CD8-positive, alpha-beta memory T cell (primary cell): ENCODE measurements at places on chromosomes 2 and 18.

DNA sequence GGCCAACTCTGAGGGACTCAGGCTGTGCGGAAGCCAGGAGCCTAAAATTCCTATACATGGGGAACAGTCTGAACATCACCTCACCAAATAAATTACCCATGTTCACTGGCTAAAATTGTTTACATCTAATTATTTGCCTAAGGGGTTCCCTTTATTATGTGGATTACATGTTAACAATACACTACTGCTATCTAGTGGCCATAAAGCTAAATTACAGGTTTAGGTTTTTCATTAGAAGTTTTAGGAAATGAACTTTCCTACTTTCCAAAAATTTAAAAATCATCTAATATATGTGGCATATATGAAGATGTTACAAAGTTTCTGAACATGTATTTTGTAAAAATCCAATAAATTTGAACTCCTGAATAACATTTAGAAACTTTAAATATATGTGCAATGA, 40.3 kb downstream of the PLA2R1 start:
- no peak for DNase-seq

- DNase-seq = no peak
These were observed 291.2 kb downstream of the ALPK2 start for GRCh38 chr18:58337686-58338085.

GRCh38 chr2:29106980-29107388, 8.2 kb upstream of the CLIP4 start:
- DNase-seq = no peak

GRCh38 chr2:79799729-79800128, 286.9 kb downstream of the CTNNA2 start:
- no peak for DNase-seq

DNA sequence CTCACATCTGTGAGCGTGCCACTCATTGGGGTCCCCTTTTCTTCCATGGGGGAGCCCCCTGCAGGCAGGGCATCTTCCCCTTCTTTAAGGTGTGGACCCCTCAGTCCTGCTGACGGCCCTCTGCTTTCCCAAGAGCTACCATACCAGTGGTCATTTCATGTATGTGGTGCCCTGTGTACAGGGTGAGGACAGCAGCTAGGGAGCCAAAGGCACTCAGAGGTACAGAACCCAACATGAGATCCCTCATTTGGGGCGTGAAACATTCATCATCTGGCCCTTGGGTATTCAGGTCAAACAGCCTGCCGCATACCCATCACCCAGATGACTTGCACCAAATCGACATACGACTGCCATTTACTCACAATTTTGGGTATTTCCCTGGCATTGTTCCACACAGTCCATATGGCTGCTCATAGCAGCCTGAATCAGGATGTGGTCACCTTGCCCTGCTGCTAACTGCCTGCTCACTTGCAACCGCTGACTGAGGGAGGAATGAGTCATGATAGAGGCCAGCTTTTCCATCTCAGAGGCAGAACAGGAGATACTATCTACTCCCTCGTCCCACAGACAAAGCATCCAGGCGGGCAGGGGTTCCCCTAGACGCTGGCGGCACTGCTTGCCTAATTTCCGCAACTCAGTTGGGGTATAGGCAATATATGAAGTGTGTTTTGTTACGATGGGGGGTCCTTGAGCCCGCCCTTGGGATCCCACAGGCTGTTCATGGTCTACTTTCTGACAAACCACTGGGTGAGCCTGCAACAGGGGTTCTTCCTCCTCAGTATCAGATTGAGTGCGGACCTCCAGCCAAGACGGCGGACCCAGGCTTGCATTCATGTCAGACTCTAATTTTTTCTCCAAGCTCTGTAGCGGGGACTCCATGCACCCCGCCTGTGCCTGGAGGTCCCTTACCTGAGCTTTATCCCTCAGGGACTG, 228.6 kb downstream of the SATB2 start:
- no peak for DNase-seq

GRCh38 chr2:148926981-148927401, 52.0 kb downstream of the KIF5C start:
- peak; percentile 30 for DNase-seq

DNA sequence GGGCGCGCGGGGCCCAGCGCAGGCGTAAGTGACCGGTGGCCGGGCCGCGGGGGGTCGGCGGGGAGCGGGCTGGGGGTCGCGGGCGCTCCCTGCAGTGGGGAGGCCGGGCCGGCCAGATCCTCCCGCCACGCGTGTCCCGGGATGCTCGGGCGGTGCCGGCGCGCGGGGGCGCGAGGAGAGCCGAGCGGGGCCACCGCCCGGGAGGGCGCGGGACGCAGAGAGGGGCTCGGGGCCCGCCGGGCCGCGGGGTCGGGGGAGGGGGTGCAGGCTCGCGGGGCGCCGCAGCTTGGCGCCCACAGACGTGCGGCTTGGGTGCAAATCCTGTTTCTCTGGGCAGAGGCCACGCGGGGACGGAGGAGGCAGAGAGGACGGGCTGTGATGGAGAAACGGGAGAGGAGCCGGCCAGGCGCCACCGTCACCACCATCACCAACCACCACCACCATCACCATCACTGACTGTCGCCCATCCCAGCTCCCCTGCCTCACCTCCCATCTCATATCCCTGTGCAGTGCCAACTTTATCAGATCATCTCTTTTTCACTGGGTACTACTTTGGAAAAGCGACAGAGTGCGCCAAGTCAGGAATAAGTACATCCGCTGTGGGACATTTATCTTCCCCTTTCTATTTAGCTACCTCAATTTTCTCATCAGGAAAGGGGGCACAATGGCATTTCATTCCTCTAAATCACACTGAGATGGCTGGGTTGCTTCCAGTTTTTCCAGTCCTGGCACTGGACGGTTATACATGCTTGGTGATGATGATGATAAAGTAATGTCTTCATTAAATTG, 97.2 kb upstream of the GPR45 start:
- DNase-seq = no peak

GRCh38 chr2:181891966-181892798, 652 bp downstream of the ITPRID2 start:
- DNase-seq = peak; percentile 71

DNA sequence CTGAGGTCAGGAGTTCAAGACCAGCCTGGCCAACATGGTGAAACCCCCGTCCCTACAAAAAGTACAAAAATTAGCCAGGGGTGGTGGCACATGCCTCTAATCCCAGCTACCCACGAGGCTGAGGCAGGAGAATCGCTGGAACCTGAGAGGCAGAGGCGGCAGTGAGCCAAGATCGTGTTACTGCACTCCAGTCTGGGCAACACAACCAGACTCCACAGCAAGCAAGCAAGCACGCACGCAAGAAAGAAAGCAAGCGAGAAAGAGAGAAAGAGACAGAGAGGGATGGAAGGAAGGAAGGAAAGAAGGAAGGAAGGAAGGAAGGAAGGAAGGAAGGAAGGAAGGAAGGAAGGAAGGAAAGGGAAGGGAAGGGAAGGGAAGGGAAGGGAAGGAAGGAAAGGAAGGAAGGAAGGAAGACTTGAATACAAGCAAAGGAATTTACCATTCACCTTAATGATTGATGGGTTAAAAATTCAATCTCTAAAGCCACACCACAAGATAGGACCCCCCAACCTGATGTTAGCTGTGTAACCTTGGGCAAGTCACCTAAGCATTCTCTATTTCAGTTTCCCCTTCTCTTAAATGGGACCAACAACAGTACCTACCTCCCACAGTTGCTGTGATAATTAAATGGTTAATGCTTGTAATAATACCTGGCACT, 181.7 kb downstream of the ATAD2B start:
- DNase-seq = no peak

GRCh38 chr2:228056293-228057097, 125.0 kb downstream of the SPHKAP start:
- DNase-seq = no peak

DNA sequence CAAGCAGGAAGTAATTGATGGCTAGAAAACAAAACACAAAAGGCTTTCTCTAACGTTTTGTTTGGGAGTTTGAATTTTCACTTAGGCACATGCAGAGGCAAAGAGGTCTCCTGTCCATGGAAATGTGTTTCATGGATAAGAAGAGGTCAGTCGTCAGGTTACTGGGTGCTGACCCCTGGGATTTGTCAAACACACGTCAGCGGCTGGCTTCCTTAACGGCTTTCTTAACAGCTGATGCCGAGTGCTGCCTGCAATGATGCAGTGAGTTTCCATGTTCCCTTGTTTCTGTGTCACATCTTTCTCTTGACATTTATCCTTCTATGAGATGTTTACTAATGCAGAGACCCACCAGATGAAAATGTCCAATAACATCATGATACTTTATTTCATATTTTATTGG, 31.7 kb downstream of the GPR39 start:
- no peak for DNase-seq

DNA sequence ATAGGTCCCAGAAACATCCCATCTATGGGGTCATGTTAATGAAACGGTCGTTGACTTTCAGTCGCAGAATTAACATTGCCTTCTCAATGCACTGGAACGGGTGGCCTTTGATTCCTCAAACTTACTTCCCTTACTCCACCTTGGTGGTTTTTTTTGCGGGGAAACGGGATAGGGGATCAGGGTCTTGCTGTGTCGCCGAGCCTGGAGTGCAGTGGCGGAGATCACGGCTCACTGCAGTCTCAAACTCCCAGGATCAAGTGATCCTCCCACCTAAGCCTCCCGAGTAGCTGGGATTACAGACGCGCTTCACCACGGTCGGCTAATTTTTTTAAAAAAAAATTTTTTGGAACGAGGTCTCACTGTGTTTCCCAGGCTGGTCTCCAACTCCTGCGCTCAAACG, 754 bp downstream of the ATG16L1 start:
- DNase-seq = no peak

- DNase-seq = no peak
These were observed 135.3 kb downstream of the PTGR3 start for GRCh38 chr18:75073654-75074053.

DNA sequence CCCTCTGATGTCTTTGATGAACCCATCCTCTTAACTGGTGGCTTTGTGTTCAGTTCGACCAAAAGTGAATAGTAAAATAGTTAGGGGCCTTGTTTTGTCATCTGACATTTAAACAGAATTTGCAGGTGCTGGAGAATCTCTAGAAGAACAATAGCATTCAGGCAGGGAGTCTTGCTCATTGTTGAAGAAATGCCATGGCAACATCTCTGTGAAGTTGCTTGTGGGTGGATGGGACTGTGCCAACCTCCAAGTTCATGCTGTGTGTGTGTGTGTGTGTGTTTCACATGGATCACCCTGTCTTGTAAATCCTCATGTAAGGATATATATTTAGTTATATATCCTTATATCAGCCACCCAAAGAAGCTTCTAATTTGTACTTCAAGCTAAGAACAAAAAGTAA, 66.7 kb downstream of the SKA1 start:
- no peak for DNase-seq

GRCh38 chr2:83069724-83070123, 1389.4 kb downstream of the SUCLG1 start:
- DNase-seq = no peak

DNA sequence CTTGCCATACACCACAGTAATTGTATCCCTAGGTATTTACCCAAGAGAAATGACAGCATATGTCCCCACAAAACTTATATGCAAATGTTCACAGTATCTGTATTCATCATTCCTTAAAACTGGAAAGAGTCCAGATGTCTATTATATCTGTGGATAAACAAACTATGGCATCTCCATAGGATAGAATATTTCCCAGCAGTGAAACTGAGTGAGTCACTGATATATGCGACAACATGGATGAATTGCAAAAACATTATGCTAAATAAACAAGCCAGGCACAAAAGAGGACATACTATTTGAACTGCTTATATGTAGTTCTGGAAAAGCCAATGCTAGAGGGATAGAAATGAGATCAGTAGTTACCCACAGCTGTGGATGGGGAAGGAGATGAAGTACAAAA, 359.4 kb upstream of the DSEL start:
- no peak for DNase-seq

- no peak for DNase-seq
These were observed 208.8 kb downstream of the CDH2 start for GRCh38 chr18:27967913-27968824.

- no peak for DNase-seq
These were observed 187.1 kb upstream of the PIK3C3 start for GRCh38 chr18:41767960-41768359.

DNA sequence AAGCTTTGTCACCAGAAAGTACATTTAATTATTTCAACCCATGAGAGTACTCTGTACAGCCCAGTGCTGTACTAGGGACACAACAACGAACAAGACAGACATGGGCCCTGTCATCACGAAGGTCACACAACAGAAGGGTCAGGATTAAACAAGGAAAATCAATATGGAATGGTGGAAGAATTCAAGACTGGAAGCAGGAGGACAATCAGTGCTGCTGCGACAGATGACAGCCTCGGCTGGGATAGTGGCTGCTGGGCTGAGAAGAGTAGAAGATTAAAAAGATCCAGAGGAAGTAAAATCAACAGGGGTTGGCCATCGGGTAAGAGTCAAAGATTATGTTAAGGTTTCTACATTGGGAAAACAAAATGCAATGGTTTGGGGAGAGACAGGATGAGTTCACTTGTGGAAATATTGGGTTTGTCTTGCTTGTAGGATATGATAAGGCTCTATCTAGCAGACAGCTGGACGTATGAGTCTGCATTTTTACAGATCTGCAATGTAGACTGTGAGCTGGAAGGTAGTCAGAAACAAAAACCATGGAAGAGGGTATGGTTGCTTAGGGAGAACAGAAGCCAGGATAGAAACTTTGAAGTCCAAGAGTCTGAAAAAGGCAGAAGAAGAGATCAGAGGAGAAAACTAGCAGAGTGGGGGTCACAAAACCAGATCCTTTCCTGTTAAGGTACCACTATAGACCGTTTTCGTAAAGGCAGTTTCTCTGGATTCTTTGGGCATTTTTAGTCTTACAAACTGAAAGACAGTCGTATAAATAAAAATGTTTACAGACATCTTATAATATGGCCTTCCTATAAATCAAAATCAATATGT, 84.1 kb downstream of the PRELID3A start:
- no peak for DNase-seq

GRCh38 chr2:235716875-235717496, 223.1 kb downstream of the AGAP1 start:
- DNase-seq = no peak

GRCh38 chr2:73933194-73933593, 6.5 kb downstream of the DGUOK start:
- no peak for DNase-seq

- no peak for DNase-seq
These were observed 416.0 kb upstream of the CNTNAP5 start for GRCh38 chr2:123609077-123609476.

- DNase-seq = no peak
These were observed 33.5 kb upstream of the SELENOI start for GRCh38 chr2:26312471-26312870.

GRCh38 chr18:70194227-70194890, 11.1 kb downstream of the RTTN start:
- DNase-seq = no peak
